ENCODE measurements at places on chromosomes 6 and 20.

DNA sequence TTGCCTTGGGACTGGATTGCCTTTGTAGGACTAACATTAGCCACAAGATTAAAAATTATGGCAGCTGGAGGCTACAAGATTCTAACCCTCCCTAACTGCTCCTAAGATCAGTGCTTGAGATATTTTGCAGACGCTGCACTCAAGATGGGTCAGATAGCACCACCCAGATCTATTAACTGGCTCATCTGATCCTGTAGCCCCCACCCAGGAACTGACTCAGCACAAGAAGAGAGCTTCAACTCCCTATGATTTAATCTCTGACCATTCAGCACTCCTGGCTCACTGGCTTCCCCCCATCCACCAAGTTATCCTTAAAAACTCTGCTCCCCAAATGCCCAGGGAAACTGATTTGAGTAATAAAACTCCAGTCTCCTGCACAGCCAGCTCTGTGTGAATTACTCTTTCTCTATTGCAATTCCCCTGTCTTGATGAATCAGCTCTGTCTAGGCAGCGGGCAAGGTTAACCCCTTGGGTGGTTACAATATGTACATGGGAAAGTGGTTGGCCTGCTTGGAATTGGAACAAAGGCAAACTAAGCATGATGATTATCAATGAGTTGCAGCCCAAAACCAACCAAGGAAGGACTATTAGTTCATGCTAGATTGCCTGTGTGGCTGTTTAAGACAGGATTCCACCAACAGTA, 111.3 kb downstream of the OR2B2 start:
- DNase-seq = no peak

- peak; percentile 72 for DNase-seq
These were observed 556.6 kb upstream of the CDH4 start for GRCh38 chr20:60695226-60696000.

DNA sequence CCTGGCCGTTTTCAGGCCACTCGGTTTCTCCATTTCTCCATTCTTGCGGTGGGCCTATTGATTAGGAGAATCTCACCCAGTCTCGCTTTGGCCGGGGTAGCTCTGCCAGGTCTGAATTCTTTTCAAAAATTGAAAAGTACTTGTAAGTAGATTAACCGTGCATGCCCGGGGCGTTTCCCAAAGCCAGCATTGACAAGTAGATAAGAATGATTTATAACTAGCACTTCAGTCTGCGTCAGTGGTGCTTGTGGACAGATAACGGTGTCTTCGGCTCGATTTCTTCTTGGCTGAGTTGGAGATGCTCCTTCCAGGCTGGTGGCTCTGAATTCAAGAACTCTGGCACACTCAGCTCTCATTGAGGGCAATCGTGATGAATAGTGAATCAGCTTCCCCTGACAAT, 29.0 kb downstream of the SLC24A3 start:
- DNase-seq = no peak

DNA sequence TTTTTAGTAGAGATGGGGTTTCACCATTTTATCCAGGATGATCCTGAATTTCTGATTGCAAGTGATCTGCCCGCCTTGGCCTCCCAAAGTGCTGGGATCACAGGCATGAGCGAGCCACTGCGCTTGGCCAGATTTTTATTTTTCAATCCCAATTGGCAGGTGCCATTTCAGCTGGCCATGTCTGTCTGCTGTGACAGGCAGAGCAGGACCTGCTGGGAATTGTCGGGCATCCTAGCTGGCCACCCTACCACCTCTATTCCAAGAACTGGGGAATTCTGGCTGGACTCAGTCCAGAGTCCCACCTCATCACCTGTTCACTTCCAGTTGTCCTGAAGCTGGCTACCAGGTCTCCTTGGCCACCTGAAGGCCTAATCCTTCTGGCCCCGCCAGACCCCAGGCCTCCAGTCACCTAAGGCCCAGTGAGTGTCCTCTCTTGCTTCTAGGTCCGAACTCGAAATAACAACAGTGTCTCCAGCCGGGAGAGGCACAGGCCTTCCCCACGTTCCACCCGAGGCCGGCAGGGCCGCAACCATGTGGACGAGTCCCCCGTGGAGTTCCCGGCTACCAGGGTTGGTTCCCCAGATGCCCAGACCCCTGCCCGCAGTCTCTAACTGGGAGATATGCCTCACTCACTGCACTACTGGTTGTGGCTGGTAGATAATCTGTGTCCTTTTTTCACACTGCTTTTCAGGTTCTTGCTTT, 24.0 kb downstream of the DNMT3B start:
- no peak for DNase-seq

- no peak for DNase-seq
These were observed at the start of gene UNC93A for GRCh38 chr6:167290786-167291622. Gene UNC93A, plus strand, starts transcription at chr6:167291315. Its CDS starts 175 bp downstream, at chr6:167291490.

GRCh38 chr6:8749465-8749864, 314.1 kb upstream of the SLC35B3 start:
- DNase-seq = no peak
